Muscle of back (tissue), 13 donors: ENCODE measurements at places on chromosomes 2 and 18.

GRCh38 chr2:73938718-73939352 lies 12.2 kb downstream of the DGUOK start:
- peak; percentile 51 for DNase-seq

- DNase-seq: no peak
Measured at GRCh38 chr18:46283268-46283667, 179.1 kb downstream of the HAUS1 start.

DNA sequence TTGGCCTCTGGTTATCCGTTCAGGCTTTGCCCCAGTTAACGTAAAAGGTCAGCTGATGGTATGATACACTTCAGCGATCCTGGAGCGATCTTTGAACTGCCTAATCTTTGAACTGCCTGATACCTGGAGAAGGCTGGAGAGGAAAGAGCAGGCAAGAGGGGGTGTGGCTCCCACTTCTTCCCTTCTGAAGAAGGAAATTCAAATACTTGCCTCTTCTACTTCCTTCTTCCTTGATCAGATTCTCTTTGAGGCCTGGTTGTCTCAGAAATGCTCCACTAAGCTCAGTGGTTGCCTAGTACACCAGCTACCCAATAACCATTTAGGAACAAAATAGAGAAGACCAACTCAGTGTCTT lies 619 bp downstream of the GALM start:
- DNase-seq: no peak

GRCh38 chr2:46703588-46703987 lies 212.0 kb downstream of the MCFD2 start:
- no peak for DNase-seq

DNA sequence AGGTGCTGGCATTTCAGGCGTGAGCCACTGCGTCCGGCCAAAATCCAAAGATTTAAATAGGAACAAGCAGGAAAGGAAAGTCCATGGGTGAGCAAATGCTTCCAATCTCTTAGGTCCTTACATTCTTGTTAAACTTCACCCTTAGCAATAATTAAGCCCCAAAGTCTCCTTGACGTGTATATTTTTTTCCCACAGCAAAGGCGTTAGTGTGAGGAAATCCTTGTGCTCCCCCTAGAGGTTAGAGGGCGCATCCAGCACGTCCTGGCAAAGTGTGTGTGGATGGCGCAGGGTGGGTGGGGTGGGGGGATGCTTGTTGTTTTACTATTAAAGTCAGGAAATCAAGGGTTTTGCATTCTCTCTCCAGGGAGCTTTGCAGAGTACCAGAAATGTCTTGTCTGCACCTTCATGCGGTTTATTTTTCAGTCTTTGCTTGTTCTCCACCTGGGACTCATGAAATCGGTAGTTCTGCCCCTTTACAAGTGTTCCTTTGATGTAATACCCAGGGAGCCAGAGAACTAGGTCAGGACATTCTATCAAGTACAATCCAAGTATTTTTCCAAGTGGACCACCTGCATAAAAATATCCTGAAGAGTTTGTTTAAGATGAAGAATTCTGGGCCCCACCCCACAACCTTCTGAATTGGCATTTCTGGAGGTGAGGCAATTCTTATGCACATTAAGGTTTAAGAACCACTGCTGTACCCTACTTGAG lies 22.2 kb upstream of the ITSN2 start:
- DNase-seq: peak; percentile 56

DNA sequence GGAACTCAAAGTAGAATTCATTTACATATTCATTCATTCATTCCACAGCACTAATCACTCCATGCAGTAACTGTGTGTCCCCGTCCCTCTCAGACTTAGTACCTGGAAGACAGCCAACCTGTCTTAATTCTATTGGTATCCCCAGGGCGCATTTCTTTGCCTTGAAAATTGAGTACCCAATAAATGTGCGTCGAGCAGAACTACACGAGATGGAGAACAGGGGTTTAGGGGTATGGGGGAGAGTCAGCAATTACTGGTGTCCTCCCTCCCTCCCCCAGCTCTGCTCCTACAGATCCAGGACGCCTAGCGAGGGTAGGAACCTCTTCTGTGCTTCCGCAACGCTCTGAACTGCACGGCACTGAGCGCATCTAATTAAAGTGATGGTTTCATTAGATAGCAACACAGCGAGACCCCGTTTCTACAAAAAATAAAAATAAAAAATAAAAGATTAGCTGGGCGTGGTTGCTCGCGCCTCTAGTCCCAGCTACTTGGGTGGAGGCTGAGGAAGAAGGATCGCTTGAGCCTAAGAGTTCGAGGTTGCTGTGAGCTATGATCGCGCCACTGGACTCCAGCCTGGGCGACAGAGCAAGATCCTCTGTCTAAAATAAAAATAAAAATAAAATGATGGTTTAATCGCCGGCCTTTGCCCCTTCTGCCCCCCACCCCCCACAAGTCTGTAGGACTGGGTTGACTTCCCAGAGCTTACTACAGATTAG lies 614 bp upstream of the FKBP1B start:
- DNase-seq: no peak

- DNase-seq: no peak
Measured at GRCh38 chr18:44638034-44638540, 42.6 kb upstream of the SETBP1 start.

- no peak for DNase-seq
Measured at GRCh38 chr2:70050631-70051425, 36.4 kb upstream of the PCBP1 start.
